ENCODE measurements at places on chromosomes 16 and 17.

DNA sequence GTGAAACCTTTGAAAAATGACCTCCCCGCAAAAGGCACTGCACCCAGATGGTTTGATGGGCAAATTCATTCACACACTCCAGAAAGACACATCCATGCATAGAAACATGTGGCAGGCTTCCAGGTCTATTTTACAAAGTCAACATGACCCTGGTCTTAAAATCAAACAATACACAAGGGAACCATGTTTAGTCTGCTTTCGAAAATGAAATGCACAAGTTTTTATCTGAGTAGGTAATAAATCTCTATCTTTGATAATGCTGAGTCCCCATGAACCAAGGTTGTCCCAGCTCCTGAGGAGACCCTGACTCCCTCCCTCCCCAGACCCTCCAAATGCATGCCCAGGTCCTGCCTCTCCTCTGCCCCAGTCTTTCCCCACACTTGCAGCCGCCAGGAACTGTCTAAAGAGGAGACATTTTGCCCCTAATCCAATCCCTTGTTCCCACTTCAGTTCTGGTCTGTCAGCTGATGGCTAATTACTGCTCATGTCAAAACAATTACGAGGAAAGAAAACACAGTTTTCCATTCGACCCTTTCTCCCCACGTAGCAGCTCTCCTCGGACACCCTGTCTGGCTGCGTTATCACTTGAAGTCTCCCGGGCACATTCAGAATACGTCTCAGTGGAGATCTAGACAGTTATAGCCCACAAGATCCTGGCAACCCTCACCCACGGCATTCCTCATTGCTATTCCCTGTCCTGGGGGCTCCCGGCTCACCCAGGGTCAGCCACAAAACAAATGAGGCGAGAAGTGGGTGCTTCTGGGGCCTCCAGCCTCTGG is 68.8 kb upstream of the RCVRN start:
- DNase-seq, result no peak

DNA sequence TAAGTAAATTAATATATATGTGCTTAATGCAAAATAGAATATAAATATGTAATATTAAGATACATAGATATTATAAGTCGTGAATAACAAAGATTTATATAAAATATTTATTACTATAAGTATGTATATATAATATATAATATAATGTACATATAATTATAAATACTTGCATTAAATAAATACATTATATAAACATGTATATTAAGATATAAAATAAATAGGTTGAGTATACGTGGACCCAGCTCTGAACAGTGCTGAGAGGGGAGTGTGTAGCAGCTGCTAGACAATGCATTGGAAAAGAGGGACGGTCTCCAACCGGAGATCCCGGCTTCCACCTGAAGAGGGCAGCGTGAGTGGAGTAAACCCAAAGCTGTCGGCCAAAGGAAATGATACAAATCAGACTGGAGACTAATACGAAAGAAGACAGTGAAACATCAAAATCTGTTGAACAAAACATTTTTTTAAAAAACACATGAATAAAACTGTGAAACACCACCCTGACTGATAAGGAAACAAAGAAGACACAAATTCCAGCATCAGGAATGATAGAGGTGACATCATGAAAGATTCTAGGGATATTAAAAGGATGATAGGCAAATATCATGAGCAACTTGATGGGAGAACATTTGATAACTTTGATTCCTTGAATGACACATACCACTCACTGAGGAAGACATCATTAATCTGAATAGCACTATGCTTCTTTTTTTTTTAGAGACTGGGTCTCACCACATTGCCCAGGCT is 125.4 kb upstream of the CHMP6 start:
- peak; percentile 42 for DNase-seq

DNA sequence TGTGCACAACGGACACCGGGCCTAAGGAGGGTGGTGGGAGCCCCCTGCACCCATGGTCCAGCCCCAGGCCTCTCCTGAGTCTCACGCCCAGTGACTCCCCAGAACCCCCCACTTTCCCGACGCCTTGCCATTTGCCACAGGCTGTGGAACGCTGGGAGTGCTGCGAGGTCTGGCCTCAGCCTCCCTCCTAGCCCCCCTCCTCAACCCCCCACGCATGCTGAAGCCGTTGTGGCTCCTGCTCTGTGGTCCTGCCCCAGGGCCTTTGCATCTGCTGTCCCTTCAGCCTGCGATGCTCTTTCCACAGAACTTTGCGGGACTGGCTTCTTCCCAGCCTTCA is 226.0 kb upstream of the GSE1 start:
- DNase-seq, result no peak

DNA sequence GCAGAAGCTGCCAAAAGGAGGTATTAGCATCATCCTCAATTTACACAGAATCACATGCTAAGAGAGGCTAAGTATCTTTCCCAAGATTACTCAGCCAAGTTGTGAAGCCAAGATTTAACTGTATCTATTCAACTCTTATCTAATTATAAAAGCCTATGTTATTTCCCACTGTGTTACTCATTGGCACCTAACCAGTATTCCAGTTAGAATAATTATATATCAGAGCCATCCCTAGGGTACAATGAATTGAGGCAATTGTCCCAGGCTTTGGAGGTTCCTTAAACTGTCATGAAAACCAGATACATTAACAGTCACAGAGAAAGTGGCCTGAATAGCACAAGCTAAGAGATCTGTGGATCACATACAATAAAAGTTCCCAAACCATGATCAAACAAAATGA is 10.9 kb upstream of the AMFR start:
- no peak for DNase-seq

DNA sequence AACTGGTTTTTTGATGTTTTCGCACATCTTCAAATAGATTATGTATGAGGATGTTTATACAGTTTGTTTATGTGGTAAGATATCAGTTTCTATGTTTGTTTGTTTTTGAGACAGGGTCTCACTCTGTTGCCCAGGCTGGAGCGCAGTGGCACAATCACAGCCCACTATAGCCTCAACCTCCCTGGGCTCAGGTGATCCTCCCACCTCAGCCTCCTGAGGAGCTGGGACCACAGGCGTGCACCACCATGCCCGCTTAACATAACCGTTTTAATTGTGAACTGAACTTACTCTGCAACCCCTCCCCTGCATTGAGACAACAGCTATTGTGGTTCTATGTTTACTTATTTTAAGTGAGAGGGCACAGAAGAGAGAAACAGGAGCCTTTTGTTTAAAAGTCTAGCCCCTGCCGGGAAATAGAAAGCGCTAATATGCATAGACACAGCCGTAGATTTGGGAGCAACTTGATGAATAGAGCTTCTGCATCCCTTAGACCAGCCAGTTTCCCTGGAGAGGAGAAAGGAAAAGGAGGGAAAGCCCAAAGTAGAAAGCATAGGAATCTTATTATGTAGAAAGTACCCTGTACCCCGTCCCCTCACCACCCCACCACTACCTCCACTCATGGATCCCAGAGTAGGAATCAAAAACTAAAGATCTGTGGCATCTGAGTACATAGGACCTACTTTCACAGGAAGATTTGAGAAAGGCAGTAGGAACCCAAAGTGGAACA is 19.6 kb upstream of the APPBP2 start:
- no peak for DNase-seq

Data from T1000 (cell line).